ENCODE measurements at places on chromosomes 16 and 17. TPM values are rescaled to one million over a fixed set of nuclear protein-coding genes. Genes with fewer than 3 reads are reported as not detected.

The SDR42E2 gene
- total RNA-seq = not detected

The KRT32 gene
- total RNA-seq = not detected

The KRT16 gene
- 0.88 TPM for total RNA-seq

The CHST4 gene
- 0.08 TPM for total RNA-seq

The PABPN1L gene
- not detected for total RNA-seq

The NOG gene
- total RNA-seq = 1.1 TPM

The NMT1 gene
- total RNA-seq = 171 TPM

The TNFRSF13B gene
- not detected for total RNA-seq

The FN3KRP gene
- total RNA-seq = 61.8 TPM

The ZG16 gene
- not detected for total RNA-seq

The TMEM238L gene
- total RNA-seq = not detected

The ALOX15B gene
- not detected for total RNA-seq

The CES5A gene
- total RNA-seq = not detected
